ENCODE measurements at places on chromosomes 4 and X. TPM values are rescaled to one million over a fixed set of nuclear protein-coding genes. Genes with fewer than 3 reads are reported as not detected.

NEIL3 gene
- total RNA-seq = 2.0 TPM

CFAP299 gene
- total RNA-seq = not detected

ASB9 gene
- 0.17 TPM for total RNA-seq

F8A2 gene
- not detected for total RNA-seq

FAM184B gene
- 0.12 TPM for total RNA-seq

GAGE12H gene
- not detected for total RNA-seq

DDX3X gene
- 122 TPM for total RNA-seq

GPC3 gene
- 39.1 TPM for total RNA-seq

ZFYVE28 gene
- total RNA-seq = 6.8 TPM

PNMA3 gene
- total RNA-seq = not detected

ARMCX1 gene
- 24.7 TPM for total RNA-seq

All from pericardium fibroblast (primary cell).